ENCODE measurements at places on chromosomes 2 and 18. TPM values are rescaled to one million over a fixed set of nuclear protein-coding genes. Genes with fewer than 3 reads are reported as not detected.

The SERPINB12 gene
- not detected for total RNA-seq

GRCh38 chr18:37617623-37618022 lies 52.0 kb upstream of the CELF4 start:
- H3K27me3 ChIP-seq: no peaks in the 10 kb centered on the region
- H3K36me3 ChIP-seq: no peaks in the 10 kb centered on the region
- DNase-seq: no peak
- H3K4me3 ChIP-seq: no peak overlapping the region
- H3K27ac ChIP-seq: no peak overlapping the region

The SERPINB5 gene
- not detected for total RNA-seq

DNA sequence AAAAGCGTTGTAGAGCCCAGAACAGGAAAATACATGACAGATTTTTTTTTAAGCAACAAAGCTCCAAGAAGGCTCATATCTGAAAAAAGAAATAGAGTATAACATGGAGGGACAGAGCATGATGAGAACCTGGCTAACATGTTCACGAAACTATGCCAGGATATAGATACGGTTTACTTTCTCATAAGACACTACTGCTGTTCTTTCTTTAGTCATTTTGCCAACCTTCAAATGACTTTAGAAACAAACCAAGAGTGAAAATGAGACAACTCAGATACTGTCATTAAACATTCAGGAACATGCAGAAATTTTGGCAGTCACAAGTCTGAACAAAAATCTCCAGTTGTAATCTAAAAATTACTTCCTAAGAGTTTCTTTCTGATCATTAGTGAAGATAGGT lies 14.3 kb downstream of the LPIN2 start:
- H3K4me1 ChIP-seq: peaks cover 34% of the 10 kb centered on the region
- no peaks in the 10 kb centered on the region for H3K36me3 ChIP-seq
- H3K4me3 ChIP-seq: no peak overlapping the region
- peak overlapping the region; percentile 72 for H3K27ac ChIP-seq
- no peaks in the 10 kb centered on the region for H3K27me3 ChIP-seq
- DNase-seq: no peak

GRCh38 chr2:221571551-221572218 lies 419 bp downstream of the EPHA4 start:
- H3K36me3 ChIP-seq: no peaks in the 10 kb centered on the region
- H3K4me1 ChIP-seq: peaks cover 21% of the 10 kb centered on the region

The GCG gene
- not detected for total RNA-seq

GRCh38 chr2:107263628-107264027 lies 377.7 kb upstream of the ST6GAL2 start:
- H3K4me3 ChIP-seq: no peak overlapping the region
- no peak overlapping the region for H3K27ac ChIP-seq
- H3K36me3 ChIP-seq: no peaks in the 10 kb centered on the region
- DNase-seq: no peak
- H3K27me3 ChIP-seq: no peaks in the 10 kb centered on the region
- no peaks in the 10 kb centered on the region for H3K4me1 ChIP-seq

DNA sequence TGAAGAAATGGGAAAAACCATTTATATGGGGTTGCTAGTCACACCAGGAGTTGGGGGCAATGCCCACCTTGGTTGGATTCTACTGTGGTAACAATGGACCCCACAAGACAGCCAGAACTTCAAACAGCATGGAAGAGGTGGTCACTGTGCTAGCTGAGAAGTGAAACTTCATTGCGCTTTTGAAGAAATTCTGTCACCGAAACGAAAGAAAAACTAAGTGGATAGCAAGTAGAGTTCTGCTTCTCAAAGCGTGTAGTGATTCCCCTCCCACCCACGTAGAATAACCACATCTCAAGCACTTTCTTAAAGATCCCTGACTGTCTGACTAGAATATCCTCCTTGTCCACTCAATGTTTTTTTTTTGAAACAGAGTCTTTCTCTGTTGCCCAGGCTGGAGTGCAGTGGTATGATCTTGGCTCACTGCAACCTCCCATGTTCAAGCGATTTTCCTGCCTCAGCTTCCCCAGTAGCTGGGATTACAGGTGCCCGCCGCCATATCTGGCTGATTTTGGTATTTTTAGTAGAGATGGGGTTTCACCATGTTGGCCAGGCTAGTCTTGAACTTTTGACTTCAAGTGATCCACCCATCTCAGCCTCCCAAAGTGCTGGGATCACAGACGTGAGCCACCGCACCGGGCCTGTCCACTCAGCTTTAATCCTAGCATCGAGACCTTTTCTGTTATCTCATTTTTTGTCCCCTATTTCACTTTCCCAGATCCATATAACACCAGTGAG lies 30.1 kb upstream of the CCL20 start:
- no peak overlapping the region for H3K27ac ChIP-seq
- no peak for DNase-seq
- no peaks in the 10 kb centered on the region for H3K4me1 ChIP-seq
- no peak overlapping the region for H3K4me3 ChIP-seq
- H3K27me3 ChIP-seq: no peaks in the 10 kb centered on the region
- no peaks in the 10 kb centered on the region for H3K36me3 ChIP-seq

- H3K27ac ChIP-seq: no peak overlapping the region
- no peaks in the 10 kb centered on the region for H3K27me3 ChIP-seq
These were observed 95.5 kb upstream of the COL3A1 start for GRCh38 chr2:188878716-188879115.

The TUBA3E gene
- total RNA-seq: not detected

DNA sequence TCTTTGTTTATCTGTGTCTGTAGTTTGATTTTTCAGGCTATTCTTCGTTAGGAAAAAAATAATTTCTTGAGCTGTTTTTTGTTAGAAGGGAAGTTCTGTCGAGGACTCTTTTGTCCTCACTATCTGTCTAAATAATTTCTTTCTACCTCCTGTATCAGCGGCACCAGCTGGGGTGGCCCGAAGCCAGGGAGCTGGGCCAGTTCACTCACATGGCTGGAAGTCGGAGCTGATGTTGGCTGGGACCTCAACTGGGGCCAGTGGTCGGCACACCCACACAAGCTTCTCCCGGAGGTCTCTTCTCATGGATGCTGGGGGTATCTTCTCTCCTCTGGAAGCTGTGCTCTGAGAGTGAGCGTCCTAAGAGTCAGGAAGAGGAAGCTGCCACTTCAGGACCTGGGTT lies 8.0 kb upstream of the PDIA6 start:
- peaks cover 2% of the 10 kb centered on the region for H3K27me3 ChIP-seq
- no peaks in the 10 kb centered on the region for H3K4me1 ChIP-seq
- no peak overlapping the region for H3K27ac ChIP-seq
- no peak overlapping the region for H3K4me3 ChIP-seq

The PSMD1 gene
- 179 TPM for total RNA-seq

DNA sequence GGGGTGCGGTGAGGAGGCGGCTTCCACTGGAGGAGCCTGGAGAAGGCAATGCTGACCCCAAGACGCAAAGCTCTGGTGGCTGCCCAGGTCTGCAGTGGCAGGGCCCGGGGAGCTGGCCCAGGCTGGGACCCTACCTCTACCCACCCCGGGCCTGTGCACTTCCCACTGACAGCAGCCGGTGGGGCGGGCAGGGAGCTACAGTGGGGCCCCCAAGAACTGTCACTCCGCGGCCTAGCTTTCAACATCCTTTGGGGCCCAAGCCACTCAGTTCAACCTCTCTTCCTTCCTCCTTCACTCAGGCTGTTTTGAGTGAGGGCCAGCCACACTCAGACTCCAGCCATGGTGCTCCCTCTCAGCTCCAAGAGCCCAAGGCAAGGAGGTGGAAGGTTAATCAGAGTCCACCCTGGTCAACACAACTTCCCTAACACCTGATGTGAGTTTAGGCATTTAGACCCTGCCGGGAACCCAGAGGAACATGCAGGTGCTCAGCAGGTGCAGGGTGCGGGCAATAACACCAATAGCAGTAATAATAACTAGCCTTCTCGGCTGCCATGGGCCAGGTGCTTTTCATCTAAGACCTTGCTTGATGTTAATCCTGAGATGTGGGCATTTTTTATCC lies 93.6 kb downstream of the ZFP36L2 start:
- DNase-seq: no peak
- peak overlapping the region; percentile 84 for H3K27ac ChIP-seq
- H3K4me1 ChIP-seq: peaks cover 19% of the 10 kb centered on the region
- H3K36me3 ChIP-seq: no peaks in the 10 kb centered on the region

DNA sequence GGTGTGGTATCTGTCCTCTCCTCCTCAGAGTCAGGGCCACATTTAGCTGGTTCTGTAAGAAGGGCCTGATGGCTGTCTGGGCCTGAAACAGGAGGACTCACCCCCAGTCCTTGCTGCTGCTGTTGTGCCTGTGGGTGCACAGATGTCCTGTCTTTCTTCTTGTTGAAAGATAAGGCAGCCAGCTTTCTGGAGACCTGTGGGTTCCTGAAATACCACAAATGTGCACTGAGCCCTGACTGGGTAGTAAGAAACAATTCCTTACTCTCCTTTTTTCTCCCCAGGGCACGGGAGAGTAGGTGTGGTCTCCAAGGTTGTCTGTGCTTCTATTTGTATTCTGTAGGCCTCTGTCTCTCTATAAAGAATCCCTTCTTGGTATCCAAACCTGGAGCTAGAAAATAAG lies 96.2 kb upstream of the DLX2 start:
- H3K27ac ChIP-seq: no peak overlapping the region
- no peak for DNase-seq
- no peaks in the 10 kb centered on the region for H3K36me3 ChIP-seq
- no peaks in the 10 kb centered on the region for H3K27me3 ChIP-seq

DNA sequence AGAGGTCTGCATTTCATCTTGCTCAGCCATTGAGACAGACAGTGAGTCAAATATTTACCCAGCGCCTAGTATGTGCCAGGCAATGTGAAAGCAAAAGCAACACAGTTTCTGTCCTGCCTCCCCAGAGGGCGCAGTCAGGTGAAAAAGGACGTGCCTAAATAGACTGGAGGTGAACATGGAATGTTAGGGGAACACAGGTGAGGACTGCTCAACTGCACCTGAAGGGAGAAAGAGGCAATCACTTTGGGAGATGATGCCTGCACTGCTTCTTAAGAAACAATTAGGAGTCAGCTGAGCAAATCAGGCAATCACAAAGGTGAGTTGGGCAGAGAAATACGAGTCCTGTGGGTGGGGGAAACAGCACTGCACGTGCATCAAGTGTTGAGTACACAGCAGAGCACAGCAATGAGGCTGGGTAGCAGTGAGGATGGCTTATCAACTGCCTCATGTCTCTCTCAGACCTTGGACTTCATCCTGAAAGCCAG lies 218.3 kb upstream of the SMAD7 start:
- no peak overlapping the region for H3K27ac ChIP-seq
- H3K4me1 ChIP-seq: no peaks in the 10 kb centered on the region
- H3K36me3 ChIP-seq: peaks cover 7% of the 10 kb centered on the region
- no peak for DNase-seq
- H3K4me3 ChIP-seq: no peak overlapping the region

GRCh38 chr2:73339201-73339600 lies 45.9 kb upstream of the EGR4 start:
- H3K4me1 ChIP-seq: no peaks in the 10 kb centered on the region
- H3K4me3 ChIP-seq: no peak overlapping the region
- peaks cover 3% of the 10 kb centered on the region for H3K27me3 ChIP-seq
